ENCODE measurements at places on chromosomes 11 and 22.
A peak's percentile ranks its signal among the peaks of the same experiment; 100 is the strongest.

GRCh38 chr11:20122131-20122530 is 38.1 kb downstream of the DBX1 start:
- DNase-seq, result no peak

- DNase-seq, result peak; percentile 53
Measured at GRCh38 chr11:75668451-75669297, at the start of gene MAP6. MAP6 (minus strand) TSS chr11:75669038; CDS start chr11:75668369, 669 bp downstream.

DNA sequence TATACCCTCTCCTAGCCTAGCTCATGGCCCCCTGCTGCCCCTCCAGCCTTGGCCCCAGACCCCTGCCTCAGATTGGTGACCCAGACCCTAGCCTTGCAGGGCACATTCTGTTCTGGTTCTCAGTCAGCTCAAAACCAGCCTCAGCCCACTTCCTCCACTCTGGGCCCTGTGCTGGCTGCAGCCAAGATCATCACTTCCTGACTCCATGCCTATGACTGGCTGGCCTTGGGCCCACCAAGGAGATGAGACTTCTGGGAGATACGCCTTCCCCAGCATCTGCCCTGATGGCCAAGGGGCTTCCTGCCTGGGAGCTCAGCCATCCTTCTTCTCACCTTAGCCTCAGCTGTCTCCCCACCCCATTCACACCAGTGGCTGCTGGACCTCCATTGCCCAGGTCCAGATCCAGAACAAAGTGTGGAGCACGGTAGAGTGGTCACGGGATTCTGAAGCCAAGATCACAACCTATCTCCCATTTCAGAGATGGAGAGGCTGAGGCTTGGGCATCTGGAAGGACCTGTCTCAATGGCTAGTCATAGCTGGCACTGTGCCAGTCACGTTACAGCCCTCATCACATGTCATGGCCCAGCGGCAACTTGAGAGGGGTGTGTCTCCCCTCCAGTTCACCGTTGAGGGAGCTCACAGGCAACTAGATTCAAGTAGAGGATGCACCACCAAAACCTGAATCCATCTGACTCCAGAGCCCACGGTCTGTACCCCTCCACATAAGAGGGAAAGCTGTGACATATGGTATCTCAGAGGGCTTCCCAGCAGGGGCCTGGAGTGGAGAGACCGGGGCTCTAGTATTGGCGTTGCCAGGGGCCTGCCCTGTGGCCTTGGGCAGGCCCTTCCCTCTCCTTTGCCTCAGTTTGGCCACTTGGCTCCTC is 43.0 kb upstream of the KLHL35 start:
- DNase-seq, result peak; percentile 62

DNA sequence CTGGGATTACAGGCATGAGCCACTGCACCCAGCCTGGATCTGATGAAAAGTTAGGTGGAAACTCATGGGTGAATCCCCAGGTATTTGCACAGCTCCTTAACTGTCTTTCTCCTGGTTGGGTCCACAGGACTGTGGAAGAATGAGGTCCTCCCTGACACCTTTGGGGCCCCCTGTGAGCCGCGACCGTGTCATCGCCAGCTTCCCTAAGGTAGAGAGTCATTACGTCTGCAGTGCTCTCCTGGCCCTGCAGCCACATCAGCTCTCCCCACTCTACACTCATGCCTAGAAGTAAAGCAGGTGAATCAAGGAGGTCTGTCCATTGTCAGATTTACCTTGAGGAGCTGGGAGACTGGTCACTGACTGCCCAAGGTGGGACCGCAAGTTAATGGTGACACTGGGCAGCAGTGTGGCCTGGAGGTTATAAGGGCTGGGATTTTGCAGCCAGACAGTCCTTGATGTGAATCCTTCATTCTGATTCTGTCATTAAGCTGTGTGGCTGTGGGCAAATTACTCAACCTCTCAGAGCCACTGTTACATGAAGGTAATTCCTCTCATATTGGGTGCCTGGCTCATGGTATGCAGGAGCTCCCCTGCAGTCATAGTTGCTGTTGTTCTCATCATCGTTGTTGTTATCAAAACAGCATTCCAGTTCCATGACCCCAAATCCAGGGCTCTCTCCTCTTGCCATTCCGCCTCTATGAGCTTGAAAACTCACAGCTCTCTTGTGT is 1.4 kb downstream of the RAB36 start:
- DNase-seq, result no peak

DNA sequence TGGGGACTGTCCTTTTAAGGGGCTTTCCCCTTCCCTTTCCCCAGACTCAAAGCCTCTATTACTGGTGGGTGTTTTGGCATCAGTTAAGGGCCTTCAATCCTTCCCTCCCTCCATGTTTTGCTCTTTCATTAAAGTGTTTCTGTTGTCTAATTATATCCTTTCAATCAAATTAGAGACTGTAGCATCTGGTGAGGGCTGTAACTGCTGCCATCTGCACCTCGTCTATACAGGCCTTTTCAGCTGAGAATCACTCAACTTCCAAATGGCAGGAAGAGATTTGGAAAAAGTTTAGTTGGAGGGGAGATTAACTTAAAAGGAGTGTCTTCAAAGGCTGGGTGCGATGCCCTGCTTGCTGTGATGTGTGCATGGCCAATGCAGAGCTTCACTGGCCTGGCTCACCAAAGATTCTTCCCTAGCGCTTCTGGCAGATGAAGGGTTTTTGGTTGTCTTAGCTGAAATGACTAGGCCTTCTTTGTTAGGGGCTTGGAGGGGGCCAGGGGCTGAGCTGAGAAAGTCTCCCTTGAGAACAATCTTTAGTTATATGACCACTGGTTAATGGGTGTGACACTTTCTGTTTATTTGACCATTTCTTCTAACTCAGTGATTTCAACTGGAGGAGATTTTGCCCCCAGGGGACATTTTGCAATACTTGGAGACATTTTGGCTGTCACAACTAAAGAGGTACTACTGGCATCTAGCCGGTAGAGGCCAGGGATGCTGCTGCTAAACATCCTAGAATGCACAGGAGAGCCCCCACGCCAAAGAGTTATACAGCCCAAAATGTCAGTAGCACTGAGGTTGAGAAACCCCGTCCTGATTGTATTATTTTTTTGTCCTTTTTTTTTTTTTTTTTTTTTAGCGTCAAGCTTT is 7.5 kb downstream of the KREMEN1 start:
- DNase-seq, result no peak

DNA sequence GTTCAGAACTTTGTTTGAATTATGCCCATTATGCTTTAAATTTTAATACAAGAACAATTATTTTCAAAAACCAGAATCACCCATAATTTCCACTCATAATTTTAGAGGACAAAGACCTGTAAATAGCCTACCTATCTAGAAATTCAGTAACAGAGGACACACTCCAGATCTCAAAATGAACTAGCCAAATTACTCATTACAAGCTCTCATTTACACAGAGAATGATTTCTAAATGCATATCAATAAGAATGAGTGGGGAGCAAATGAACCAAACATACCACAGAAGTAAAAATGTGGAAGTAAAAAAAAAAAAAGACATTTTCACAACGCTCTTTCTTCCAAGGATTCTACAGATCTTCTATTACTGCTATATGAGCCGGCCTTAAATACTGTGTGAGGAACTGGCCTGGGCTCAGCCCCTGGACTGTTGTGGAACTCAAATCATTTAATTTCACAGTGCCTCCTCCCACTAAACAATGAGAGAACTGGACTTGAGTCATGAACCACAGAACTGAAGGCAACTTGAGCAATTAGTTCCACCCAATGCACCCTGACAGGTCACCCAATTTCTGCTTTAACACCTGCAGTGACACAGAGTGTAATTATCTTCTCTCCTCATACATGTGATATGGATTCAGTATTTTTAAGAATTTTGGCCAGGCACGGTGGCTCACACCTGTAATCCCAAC is 8.0 kb downstream of the MRTFA start:
- DNase-seq, result no peak

- DNase-seq, result no peak
Measured at GRCh38 chr11:120120805-120121335, 17.0 kb downstream of the TRIM29 start.

DNA sequence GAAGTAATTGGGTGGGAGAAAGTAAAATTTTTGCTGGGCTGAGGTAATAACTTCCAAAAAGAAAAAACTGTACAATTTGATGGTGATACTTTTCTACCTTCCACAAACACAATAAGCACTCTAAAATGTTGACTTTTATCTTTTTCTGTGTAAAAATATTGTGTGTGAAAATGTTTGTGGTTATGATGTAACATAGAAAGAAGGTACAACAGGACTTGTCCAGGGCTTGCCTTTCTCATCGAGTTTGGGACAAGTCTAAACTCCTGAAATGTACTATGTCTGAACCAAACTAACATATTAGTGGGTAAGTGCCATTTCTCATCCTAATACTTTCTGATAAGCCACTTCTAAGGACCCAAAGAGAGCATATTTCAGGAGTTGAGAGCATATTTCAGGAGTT is 174.2 kb upstream of the PDGFD start:
- no peak for DNase-seq

Data from NCI-H510A (cell line).